Mesothelial cell of epicardium (in vitro differentiated cells): ENCODE measurements at places on chromosomes 3 and 15. TPM values are rescaled to one million over a fixed set of nuclear protein-coding genes. Genes with fewer than 3 reads are reported as not detected.

Gene SEMA3F
- total RNA-seq: 94.5 to 101 TPM (median 99.1 TPM) in 3 replicates

Gene OCA2
- 1.0 to 2.0 TPM (median 1.5 TPM) in 3 replicates for total RNA-seq

Gene ZNF148
- 52.1 to 54.3 TPM (median 53.6 TPM) in 3 replicates for total RNA-seq

DNA sequence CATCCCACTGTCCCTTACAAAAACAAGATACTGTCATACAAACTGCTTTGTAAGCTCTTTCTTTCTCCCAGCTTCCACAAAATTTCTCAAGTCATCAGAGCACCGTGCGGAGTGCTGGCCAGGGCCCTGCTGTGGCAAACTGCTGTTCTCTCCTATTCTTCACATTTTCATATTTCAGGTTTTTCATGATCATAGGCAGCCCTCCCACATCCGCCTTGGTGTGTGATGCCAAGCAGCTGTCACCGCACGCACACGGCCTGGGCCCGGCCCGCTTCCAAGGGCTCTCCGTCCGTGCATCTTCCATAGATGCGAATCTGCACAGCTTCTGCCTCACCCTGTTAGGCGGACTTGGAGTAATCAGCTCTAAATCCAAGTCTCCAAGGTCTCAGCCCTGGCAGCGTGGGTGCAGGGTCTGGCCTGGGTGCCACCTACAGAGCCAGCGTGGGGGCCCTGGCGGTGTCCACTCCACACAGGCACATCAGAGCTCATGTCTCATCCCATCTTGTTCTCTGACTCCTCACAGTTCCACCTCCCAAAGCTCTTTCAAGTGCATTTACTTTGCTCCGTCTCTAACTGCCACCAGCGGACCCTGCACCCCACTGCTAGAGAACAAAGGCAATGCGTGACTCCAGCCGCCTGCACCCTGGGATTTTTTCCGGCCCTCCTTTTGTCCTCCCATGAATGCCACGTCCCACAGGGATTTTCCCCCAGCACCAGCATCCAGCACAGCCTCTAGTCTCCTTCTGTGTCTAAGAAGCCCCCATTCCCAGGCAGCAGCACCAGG is 27.2 kb downstream of the CYFIP1 start:
- H3K4me1 ChIP-seq: peaks cover 29% of the 10 kb centered on the region
- peak overlapping the region; percentile 26 for H3K27ac ChIP-seq
- H3K27me3 ChIP-seq: no peaks in the 10 kb centered on the region
- H3K4me3 ChIP-seq: no peak overlapping the region
- H3K36me3 ChIP-seq: no peaks in the 10 kb centered on the region
- no peak for DNase-seq

DNA sequence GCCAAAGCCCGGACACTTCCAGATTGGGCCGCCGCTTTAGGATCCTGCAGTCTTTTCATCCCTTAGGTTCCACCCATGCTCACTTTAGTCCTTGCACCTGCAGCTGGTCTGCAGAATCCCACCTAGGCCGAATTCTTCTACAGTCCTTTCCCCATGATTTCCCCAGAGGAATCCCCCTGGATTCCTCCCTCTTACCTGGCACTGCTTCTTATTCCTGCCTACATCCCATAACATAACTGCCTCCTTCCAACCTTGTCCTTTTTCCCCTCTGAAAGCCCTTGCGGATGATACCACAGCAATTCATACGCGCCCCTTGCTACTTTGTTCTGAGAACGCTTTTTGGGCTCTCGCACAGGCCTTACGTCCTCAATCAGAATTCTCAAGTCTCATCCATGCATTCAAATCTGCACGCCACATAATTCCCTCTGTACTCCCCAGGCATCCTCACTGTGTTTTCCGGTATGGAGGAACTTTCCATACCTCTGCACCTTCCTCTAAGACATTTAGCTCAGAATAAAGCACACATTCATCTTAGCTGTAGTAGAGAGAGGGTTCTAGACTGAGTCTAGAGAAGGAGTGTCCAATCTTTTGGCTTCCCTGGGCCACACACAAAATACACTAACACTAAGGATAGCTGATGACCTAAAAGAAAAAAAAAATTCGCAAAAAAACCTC is 619 bp downstream of the EIF2AK4 start:
- H3K4me1 ChIP-seq: peaks cover 23% of the 10 kb centered on the region
- peaks cover 3% of the 10 kb centered on the region for H3K36me3 ChIP-seq
- H3K27me3 ChIP-seq: no peaks in the 10 kb centered on the region
- peak overlapping the region; percentile 96 for H3K27ac ChIP-seq
